ENCODE measurements at places on chromosomes 4 and X.
A peak's percentile ranks its signal among the peaks of the same experiment; 100 is the strongest.

- no peak for DNase-seq
Measured at GRCh38 chrX:72634331-72634730, 61.7 kb upstream of the HDAC8 start.

DNA sequence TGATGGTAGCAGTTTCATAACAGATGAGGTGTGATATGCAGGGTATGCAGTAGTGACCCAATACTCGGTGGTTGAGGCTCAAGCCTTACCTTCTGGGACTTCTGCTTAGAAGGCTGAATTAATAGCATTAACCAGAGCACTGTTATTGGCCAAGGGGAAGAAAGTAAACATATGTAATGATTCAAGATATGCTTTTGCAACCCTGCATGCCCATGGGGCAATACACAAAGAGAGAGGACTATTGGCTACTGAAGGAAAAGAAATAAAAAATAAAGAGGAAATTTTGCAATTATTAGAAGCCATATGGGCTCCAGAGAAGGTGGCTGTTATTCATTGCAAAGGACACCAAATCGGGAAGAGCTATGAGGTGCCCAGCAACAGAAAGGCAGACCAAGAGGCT is 8.7 kb downstream of the GAGE10 start:
- no peak for DNase-seq

DNA sequence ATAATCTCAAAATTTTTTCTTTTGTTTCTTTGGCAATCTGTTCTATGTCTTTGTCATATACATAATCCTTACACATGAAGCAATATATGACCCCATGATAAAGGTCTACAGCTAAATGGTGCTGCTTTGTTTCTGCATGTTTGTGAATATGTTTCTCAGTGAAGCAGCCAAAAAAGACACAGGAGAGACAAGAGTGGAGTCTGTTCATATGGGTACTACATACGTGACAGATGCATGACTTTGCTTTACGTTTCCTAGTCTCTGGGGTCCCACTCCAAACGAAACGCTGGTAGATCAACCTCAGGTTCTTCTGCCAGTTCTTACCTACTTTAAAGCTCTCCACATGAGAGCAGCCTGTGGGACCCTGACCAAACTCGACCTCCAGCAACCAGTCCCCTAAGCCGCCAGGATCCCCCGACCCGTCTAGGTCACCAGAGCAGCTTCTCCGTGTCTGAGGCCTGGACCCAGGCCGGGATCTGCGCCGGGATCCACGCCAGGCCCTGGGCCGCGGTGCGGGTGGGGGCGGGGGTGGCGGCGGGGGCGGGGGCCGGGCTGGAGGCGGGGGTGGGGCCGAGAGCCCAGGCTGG is 1.5 kb downstream of the USP51 start:
- peak; percentile 81 for DNase-seq

GRCh38 chr4:53484911-53485657 is 106.2 kb downstream of the LNX1 start:
- DNase-seq, result no peak

DNA sequence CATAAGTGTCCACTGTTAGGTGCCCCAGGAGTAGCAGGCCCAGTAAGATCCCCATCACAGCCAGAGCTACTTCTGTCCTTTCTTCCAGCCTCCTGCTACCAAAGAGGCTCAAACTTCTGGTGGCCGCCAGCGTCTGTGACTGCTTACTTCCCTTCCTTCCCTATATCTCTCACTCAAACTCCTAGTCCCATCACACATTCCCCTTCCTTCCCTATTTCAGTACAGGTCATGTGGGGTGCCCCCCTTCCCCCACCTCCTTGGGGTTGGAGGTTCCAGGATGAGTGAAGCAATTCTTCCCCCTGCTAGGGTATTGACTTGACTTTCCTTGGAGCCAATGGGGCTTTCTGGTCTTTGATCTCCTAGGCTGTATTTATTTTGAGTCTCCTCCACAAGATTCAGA is at the start of gene VSIG4:
Gene VSIG4, minus strand, starts transcription at position 137 of the 400 bp plus-strand sequence. Its CDS starts 82 bp downstream, at position 55.
- DNase-seq, result no peak

DNA sequence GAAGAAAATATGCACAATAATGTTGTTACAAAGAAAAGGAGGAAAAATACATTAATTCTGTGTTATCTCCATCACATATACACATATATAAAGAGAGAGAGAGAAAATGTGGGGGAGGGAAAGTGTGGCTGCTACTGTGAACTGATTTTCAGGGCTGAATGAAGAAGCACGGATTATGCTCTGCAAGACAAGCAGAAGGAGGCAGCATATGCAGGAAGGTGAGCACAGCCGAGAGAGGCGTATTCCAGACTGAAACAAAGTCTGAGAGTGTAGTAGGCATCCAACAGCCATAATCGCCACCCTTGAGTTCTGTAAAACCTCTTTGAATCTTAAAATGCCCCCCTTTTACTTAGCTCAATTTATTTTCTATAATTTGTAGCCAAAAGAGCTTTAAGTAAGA is 1081.8 kb upstream of the GRID2 start:
- DNase-seq, result no peak

DNA sequence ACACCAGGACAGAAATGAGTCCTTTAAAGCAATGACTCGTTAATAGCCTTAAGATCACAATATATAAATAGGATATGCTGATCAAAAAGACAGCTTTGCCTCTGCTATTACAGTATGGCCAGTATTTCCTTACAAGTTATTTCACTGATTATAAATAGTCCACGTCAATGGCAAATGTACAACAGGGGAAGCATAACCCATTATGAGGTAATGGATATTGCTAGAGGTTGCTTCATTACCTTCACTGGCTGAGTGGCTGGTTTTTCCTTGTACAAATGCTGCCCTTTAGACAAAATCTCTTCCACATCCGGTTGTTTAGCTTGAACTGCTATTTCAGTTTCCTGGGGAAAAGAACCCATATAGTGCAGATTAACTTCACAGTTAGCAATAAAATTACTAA is 764.6 kb upstream of the FTHL17 start:
- no peak for DNase-seq

DNA sequence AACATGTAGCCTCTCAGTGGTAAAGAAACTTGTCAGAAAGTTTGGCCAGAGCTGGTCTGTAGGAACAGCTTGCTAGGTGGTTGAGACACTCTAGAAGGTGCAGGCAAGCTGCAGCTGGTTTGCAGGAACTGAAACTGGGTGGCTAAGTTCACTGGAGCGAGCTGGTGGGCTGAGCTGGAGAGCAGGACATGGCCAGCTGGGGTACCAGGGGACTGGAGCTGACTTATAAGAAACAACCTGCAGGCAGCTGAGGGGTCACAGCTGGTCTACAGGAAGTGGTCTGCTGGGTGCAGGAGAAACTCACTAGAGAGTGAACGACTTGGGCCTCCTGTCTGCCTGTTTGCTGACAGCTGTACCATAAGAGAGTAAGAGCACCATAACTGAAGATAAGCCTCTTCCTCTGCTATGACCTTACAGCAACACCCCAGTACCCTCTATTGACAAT is 157.1 kb upstream of the LNX1 start:
- no peak for DNase-seq

GRCh38 chr4:88411491-88412096 is 32.9 kb downstream of the HERC6 start:
- DNase-seq, result no peak

DNA sequence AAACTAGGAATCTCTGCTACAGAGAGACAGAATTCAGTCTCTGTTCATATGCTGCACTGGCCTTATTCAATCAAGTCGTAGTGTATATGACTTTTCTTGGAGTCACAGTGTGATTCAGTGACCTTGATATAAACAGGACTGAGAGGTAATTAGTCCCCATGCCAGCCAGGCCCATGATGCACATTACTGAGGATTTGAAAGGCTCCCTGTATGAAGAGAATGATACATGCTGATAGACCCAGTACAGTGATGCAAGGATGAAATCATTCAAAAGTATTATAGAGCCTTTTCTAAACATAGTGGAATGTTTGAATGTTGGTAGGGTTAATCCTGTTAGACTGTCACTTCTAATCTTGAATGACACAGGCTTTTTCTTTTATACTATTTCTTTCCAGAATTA is 34.1 kb downstream of the ANXA3 start:
- DNase-seq, result no peak

GRCh38 chr4:8637456-8637984 is 45.0 kb downstream of the CPZ start:
- no peak for DNase-seq

GRCh38 chrX:118652717-118653116 is 74.7 kb upstream of the IL13RA1 start:
- DNase-seq, result no peak

- no peak for DNase-seq
Measured at GRCh38 chr4:78707268-78707667, 68.9 kb upstream of the BMP2K start.

GRCh38 chrX:19725641-19726040 is 161.8 kb downstream of the SH3KBP1 start:
- DNase-seq, result no peak

DNA sequence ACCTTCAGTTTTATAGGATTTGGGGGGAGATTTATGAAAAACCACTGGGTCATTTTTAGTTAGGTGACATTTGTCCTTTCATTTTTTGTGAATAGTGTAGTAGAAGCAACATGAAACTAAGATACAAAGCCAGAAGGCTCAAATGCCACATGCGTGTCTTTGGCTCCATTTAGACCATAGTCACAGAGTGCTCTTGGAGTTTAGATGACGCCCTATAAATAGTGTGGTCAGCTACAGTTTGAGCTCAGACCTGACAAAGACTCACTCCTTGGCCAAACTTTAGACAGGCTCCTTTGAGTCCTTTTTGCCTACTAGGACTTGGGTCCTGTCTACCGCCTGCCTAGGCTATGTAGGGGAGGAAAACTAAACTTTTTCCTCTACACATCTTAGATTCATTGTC is 16.8 kb upstream of the PAGE1 start:
- DNase-seq, result no peak

- DNase-seq, result no peak
Measured at GRCh38 chrX:150574559-150575418, 6.4 kb downstream of the MTM1 start.

- no peak for DNase-seq
Measured at GRCh38 chr4:157772907-157773306, 399.9 kb downstream of the GASK1B start.

GRCh38 chr4:179130122-179130714 is 1688.0 kb upstream of the AGA start:
- no peak for DNase-seq

DNA sequence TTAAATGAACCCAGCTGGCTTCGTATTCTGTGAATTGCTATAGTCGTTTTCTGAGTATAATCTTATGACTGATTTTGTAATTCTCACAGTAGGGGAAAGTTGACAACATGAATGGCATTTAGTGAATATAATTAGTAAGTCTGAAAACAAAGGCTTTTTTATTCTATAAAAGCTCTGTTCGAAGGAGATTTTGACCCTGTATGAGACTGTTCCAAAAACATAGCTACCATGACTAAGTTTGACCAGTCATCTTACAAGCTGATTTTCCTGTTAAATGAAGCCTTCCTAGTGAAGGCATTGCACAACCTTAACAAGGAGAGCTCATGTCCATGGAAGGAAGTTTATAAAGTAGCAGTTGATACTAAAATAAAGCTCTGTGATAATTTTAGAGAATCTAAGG is 242.3 kb downstream of the RPA4 start:
- DNase-seq, result no peak
